EL (cell line): ENCODE measurements at places on chromosomes 1 and 21.

DNA sequence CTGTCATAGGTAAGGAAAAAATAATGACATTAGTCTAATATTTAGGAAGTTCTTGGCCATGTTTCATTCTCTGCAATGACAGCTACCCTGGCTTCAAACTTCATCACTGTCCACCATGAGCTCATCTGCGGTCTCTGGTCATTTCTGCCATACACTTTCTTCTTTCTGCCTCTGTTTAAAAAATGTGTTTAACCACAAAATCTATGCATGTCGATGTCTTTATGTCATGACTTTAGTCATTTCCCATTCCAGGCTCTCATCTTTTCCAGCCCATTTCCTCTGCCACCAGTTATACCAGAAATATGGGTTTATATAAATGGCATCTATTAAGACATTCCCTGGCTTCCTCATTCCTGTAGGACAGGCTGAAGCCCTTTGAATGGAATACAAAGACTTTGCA is 68.5 kb upstream of the DUSP10 start:
- peak; percentile 94 for DNase-seq

- DNase-seq = no peak
Measured at GRCh38 chr1:23163395-23163794, 5.3 kb downstream of the LUZP1 start.

GRCh38 chr1:80468356-80468755 is 1332.4 kb upstream of the ADGRL2 start:
- no peak for DNase-seq

GRCh38 chr1:24317956-24318614 is 1.1 kb upstream of the GRHL3 start:
- DNase-seq = peak; percentile 34

DNA sequence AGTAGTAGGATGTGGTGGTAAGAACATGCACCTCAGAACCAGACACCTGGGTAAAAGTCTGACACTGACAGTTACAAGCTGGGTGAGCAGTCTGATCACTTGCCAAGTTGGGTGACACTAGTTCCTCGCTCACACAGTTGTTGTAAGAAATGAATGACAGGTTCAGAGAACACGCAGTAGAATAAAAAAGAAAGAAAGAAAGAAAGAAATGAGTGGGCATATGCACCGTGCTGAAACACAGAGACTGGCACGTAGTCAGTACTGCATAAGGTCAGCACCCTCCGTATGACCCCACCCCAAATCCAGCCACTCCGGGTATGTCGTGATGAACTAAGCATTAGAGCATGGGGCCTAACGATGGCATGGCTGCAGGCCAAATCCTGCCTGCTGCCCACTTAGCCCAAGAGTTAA is 90.6 kb downstream of the GLUL start:
- no peak for DNase-seq

DNA sequence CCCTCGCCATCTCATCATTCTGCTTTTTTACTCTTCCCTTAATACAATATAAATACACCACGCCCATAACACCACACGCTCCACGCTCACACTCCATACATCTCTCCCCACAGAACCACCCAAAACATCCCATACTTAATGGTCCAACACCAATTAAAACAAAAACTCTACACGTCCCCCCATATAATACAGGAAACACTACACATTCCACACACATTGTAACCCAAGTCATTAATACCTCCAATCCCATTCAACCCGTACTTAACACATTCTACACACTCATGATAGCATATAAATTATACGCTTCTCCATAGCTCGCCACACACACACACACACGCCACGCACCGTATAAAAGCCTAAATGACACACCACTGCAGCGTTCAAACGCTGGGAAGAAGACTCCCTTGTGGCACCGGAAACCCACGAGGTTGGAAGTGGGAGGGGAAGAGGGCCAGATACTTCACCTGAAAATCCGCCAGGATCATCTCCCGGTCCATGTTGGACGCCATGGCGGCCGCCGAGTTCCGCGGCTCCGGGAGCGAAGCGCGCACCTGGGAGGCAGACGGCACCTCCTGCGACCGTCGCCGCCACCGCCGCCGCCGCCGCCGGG is 659 bp downstream of the FAF1 start:
- DNase-seq = peak; percentile 60

DNA sequence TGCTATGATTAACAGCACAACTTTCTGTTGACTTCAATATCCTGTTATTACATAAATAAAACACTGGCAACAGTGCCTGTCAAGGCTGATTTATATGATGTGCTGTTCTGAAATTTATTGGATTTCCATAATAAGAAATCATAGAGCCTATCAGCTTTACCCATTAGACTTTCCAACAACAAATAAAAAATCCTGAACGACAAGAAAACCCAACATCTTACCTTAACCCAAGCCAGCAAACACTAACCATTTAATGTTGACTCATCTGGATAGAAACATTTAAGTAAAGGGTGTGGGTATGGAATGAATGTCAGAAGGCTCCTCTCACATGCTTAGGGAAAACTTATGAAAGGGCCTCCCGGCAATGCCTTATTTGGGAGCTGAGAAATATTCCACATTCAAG is 165.1 kb downstream of the SLC45A1 start:
- DNase-seq = peak; percentile 20

- DNase-seq = peak; percentile 50
Measured at GRCh38 chr1:109782514-109782913, 18.8 kb upstream of the EPS8L3 start.
